ENCODE measurements at places on chromosomes 12 and 14.

GRCh38 chr12:89320735-89321134 lies 31.6 kb downstream of the DUSP6 start:
- DNase-seq: no peak

DNA sequence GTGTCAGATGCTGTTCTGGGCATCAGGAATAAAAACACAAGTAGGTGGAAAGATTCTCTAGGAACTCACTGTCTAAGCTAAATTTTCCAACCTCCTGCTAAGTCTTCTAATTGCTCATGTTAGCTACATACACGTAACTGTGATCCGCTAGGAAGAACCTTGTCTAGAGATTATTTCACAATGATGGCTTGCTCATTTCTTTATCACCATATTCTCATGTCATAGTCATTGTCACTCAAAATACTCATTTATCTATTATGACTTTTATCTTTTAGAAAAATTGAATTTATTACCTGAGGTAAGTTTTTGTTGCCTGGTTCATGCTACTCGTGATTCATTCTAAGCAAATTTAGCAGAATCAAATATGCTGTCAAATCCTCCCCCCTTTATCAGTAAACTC lies 1402.4 kb upstream of the FLRT2 start:
- no peak for DNase-seq

- no peak for DNase-seq
These were observed 908.6 kb upstream of the MDGA2 start for GRCh38 chr14:48584031-48584430.

DNA sequence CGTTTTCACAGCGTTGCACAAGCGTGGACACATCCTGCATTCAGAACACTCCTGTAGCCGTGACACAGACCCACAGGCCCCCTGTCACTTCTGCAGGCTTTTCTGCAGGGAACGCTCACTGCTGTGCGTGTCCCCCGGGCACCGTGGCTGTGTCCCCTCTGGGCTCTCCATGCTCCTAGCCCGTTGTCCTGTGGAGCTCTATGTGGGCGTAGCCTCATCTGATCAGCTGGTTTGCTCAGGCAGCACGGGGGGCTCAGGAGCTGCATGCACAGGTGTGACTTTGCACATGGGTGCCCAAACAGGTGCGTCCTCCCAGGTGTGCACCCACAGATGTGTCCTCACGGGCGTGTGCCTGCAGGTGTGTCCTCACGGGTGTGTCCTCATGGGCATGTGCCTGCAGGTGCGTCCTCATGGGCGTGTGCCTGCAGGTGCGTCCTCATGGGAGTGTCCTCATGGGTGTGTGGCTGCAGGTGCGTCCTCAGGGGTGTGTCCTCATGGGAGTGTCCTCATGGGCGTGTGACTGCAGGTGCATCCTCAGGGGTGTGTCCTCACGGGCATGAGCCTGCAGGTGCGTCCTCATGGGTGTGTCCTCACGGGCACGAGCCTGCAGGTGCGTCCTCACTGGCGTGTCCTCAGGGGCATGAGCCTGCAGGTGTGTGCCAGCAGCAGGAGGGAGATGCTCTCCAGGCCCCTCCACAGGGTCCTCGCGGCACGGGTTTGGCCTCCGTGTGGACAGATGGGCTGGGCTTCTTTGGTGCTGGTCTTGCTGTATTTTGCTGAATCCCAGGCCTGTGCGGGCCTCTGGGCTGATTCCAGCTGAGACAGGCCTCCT lies 17.5 kb downstream of the MTA1 start:
- no peak for DNase-seq

DNA sequence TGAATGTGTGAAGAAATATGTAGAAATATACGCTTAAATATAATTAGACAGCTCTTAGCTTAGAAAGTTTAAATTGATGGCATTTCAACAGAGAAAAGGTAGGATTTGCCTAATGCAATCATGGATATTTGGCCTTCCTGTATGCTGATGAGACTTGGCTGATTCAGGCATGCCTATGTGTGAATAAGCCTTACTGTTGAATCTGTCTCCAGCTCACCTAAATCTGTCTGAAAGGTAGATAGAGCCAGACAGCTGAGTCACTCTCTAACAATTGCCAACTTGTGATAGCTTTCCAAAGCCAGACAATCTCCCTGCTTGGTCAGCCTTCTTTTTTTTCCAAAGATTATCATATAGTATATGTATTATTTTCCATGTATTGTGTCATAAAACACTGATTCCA lies 92.8 kb upstream of the FLRT2 start:
- no peak for DNase-seq

DNA sequence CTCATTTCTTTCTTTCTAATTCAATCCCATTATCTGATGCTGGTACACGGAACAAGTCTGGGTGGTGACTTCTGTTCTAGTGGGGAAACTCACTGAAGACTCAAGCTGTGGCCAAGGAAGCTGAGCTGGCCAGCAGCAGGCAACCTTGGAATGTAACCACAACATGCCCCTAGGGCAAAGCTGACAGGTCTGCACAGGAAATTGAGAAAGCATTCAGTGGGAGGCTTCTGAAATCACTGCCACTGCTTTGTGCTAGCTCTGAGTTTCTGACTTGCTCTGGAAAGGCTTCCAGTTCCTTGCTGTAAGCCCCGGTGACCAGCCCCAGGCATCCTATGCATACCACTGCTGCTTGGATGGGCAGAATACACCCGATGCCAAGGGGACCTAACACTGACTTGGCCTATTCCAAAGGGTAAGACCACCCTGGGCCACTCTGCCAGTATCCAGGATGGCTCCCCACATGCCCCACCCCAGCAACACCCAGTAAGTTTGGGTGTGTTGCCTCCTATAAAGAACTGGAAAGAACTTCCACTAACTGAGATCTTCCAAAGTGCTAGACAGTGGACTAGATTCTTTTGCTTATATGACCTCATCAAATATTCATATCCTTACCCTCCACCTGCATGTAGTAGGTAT lies 84.5 kb upstream of the CDKN3 start:
- DNase-seq: no peak

GRCh38 chr12:65156366-65156841 lies 13.0 kb upstream of the LEMD3 start:
- DNase-seq: no peak

GRCh38 chr12:122190842-122191668 lies 8.1 kb downstream of the LRRC43 start:
- peak; percentile 48 for DNase-seq

GRCh38 chr14:39266525-39266870 lies 32.8 kb downstream of the MIA2 start:
- DNase-seq: no peak

GRCh38 chr12:98799146-98799810 lies 154.2 kb downstream of the APAF1 start:
- DNase-seq: no peak

DNA sequence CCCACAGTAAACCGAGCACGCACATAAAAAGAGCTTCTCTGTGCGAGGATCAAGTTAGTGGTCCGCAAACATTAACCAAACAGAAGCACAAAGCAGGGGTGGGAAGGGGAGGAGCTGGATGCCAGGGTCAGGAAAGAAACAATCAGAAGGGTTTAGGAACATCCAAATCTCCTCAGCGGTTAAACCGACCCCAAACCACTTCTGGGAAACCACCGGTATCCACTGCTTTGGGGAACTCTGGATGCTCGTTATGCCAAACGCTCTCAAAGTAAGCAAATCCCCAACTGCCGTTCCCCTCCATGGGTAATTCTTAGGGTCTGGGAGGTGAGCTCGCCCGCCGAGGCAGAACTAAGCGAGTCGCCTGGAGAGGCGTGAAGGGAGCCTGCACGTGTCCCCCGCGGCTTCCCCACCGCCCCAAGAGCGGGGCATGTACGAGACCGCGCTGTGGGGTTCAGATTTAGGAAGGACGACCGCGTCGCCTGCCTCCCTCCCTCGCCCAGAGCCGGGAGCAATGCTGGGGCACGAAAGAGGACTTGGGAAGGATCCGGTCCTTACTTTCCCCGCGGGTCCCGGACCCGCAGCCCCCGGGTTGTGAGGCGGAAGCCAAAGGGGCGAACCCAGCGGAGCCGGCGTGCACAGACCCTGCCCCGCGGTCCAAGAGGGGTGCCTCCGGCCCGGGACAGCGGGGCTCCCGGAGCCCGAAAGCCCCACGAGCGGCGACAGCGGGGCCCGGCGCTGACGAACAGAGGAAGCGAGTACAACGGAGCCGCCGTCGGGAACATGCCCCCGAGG lies 711 bp downstream of the SBNO1 start:
- no peak for DNase-seq

DNA sequence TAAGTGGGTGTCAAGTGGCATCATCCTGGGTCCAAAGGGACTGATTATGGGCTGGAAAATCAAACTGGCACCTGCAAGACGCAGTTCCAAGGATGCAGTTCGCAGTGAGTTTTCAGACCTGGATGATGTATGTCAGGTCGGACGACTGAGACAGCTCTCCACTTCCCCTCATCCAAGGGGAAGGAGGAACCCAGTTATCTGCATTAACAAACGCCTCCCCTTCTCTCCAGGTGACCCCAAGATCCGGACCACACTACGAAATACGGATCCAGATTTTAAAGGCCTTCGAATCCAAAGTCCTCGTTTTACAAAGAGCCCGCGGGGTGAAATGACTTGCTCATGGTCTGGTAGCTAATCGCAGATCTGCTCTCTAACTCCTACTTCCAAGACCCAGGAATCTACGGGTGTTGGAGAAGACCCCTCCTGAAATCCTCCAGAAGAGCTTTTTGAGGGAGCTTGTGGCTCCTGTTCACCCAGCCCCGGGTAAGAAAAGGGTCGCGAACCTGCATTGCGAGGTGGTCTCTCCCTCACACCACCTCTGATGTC lies 460 bp upstream of the SYNE2 start:
- DNase-seq: no peak

DNA sequence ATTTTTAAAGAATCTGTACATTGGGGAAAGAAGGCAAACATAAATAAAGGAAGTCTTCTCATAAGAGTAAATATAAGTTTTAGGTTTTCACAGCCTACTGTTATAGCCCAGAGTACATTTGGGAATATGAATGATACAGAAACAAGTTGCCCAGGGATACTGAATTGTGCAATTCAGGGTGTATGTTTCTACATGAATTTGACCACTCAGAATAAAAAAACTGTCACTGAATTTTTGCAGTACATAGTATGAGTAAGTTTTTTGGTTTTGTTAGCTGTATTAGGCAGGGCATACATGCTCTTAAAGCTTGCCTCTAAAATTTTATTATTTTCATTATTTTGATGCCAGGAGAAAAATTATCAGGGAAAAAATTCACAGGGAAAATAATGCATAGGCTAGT lies 6.6 kb upstream of the PCNX4 start:
- DNase-seq: no peak

- no peak for DNase-seq
These were observed 317.5 kb upstream of the OR4E1 start for GRCh38 chr14:21991130-21991529.

DNA sequence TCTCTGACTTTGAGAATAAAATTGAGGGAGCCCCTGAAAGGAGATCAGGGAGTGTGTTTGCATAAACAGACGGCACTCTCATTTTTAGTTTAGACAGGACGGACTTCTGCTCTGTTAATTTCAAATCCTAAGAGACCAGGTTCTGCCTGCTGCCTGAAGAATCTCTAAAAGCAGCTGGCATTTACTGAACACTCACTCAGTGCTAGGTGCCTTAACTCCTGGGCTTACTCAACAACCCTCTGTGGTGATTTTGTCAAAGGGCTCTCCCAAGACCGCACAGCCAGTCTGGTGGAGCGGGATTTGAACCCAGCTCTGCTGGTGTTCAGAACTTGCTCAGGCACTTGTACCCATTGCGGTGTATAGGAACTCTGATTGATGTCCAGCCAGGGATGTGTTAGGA lies 2.2 kb downstream of the ORAI1 start:
- no peak for DNase-seq

GRCh38 chr14:41604721-41605531 lies 1.8 kb upstream of the LRFN5 start:
- no peak for DNase-seq

GRCh38 chr14:77691259-77691658 lies 16.6 kb downstream of the ALKBH1 start:
- DNase-seq: no peak

DNA sequence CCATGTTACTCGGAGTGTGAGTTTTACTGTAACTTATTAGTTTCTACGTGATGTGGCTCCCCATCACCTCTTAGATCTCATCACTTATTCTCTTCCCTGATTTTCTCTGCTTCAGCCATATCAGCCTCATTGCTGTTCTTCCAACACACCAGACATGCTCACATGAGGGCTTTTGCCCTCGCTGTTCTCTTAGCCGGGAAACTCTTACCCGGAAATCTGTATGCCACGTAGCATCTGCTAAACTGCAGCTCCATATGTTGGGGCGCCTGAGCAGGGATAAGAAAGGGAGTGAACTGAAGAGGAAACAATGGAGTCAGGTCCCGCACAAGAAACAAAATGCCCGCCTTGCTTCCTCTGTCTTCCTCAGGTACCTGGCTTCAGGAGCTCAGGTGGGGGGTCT lies 16.6 kb downstream of the SMUG1 start:
- DNase-seq: no peak

GRCh38 chr14:54916101-54916500 lies 13.5 kb upstream of the GCH1 start:
- no peak for DNase-seq

DNA sequence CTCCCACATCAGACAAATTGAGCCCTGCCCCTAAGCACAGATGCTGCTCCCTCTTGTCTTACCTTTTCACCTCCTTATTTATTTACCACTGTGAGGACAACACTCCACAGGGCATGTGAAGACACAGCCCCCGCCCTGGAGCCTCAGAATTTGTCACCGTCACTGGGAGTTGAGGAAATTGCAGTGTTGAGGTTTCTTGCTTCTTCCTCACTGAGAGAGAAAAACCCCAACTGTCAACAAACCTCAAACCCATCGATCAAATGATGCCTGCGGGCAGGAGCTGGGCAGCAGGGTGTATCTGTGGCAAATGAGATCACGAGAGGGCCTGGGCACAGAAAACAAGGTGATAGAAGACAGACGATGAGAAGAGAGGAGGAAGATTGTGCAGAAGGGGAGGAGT lies 30.5 kb upstream of the PLEKHG3 start:
- peak; percentile 5 for DNase-seq

DNA sequence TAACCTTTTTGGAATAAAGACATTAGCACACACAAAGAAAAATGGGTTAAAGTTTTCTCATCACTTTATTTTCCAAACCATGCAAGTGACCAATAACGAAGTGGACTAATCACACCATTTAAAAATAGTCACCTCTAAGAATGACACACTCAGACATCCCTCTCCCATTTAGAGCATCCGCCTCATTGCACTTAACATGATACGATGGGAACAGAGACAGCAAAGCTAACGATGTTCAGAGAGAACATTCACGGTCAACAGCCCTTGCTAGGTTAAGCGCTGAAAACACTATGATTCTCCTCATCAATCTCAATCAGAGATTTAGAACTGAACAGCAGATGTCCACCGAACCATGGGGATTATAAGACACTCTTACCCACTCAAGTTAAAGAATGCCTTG lies 35.8 kb downstream of the NIN start:
- no peak for DNase-seq
